GM18507 (cell line): ENCODE measurements at places on chromosomes 11 and 22.

GRCh38 chr22:45201678-45202332 lies 38.1 kb downstream of the NUP50 start:
- DNase-seq, result no peak

GRCh38 chr11:21258414-21258813 lies 589.0 kb downstream of the NELL1 start:
- DNase-seq, result no peak

DNA sequence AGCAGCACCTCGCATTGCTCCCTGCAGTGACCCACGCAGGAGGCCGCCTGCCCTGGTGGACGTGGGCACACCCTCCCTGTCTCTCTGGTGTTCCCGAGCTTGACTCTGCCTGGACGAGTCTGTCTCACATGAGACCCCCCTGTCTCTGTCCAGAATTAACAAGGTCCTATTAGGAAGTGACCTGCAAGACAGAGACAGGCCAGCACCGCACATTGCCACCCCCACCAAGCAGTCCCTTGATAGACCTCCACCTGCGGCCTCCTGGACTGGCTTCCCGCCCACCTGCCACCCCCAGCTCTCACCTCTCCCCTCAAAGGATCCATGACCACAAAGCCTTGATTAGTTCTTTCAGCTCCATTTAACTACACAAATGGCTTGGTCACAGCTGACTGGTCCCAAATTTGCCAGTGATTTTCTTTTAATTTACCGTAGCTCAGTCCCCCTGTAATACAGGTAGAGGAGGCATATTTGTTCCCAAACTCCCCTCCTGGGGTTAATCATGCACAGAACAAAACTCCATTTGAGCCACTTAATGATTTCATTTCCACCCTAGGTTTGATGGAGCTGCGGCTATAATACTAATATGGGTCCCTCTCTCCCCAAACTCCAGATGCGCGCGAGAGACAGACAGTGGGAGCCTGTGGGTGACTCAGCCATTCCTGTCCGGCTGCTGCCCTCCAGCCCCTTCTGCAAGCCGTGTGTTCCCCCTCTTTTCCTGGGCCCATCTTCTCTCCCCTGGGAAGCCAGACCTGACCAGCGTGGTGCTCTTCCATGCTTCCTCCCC lies 11.2 kb downstream of the SPATA19 start:
- DNase-seq, result no peak

GRCh38 chr22:44909241-44909640 lies 100.6 kb downstream of the PHF21B start:
- DNase-seq, result no peak

DNA sequence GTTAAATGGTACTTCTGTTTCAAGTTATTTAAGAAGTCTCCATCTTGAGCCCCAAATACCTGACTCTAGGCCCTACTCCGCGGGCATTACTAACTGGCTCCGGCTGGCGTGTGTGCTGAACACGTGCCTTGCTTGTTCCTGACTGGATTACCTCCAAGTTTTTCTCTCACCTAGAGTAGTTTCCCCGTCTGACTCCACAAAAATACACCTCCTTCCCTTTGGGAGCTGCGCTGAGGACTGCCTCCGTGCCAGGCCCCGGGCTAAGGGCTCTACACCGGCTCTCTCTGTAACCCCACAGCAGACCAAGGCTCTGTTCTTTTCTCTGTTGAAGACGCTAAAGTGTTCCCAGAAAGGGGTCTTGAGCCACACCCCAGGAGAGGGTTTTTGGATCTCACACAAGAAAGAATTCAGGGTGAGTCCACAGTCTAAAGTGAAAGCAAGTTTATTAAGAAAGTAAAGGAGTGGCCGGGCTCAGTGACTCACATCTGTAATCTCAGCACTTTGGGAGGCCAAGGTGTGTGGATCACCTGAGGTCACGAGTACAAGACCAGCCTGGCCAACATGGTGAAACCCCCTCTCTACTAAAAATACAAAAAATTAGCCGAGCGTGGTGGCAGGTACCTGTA lies 61.8 kb downstream of the ANO1 start:
- DNase-seq, result no peak

DNA sequence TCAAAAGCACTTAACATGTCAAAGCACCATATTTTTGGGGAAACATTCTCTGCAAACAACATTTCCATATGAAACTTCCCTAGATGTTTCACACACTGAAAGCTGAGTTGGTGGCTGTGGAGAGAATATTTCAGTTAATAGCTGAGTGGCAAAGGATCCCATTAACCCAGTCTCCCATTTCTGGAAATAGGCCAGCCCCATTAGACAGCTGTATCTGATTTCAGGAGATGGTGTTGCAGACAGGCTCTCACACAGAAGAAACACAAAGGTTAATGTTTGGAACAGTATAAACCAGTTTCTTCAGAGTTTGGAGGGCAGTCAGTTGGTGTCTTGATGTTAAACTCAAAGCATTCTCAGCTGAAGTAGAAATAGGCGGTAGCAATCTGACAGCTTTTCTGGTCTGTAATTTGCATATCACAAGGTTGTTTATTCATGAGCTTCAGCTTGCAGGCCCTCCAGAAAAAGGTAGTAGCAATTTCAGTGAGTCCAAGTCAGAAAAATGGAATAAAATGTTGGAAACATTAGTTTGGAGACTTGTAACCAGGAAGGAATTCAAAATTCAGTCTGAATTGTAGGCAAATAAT lies 15.5 kb upstream of the ZBTB44 start:
- DNase-seq, result no peak

DNA sequence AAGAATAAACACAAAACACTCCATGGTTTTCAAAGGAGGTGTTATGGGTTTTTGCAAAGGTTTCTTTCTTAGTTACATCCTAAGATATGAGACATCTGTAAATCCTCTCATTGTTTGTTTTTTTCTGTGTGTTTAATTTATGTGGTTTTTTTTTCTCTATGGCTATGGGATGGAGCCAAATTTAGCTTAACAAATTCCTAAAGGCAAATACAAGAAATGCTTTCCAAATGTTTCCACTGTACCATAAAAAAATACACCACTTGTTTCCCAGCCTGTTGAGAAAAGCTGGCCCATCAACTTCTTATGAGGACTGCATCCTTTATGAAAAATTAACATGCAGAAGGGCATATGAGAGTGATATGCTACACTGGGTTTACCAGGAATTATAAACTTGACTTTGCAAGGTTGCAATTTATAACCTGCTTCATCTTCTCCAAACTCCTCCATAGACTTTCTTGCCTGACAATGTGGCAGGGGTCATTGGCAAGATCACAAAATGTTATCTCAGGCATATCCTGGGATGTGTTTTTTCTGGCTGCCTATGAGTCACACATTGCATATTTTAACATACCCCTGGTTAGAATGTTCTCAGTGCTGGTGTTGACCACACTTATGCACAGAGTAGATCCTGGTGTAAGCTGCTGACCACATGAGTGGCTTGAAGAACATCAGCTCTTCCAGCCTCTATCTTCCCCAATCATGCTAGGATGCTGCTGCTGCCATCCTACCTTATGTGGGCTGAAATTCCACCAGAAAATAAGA lies 137.6 kb upstream of the TTC12 start:
- DNase-seq, result no peak

DNA sequence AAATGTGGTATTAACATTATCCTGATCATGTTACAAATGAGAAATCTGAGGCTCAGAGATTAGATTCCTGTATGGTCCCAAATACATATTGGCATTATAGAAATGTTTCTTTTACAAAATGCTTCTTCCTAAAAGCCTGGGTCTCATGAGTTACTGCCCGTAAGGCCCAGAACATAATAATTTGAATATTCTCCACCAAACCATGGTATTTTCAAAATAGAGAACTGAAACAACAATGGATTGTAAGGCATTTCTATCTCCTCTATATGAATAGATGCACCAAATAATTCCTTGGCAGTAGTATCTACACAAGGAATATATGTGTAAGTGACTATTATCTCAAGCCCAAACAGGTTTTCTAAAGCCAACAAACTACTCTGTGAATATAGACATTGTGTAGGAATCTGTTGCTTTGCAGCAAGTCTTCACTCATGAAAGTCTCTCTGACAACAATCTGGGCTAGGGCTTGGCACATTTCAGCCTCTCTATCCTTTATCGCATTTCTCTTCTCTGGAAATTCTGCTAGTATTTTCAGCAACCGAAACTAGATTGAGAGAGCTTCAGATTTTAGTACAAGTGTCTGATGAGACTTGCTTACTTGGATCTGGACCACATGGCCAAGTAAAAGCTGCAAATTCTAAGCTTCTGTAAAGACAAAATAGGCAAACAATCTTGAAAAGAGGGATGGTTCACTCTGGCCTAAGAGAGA lies 112.8 kb upstream of the ARHGAP20 start:
- no peak for DNase-seq

DNA sequence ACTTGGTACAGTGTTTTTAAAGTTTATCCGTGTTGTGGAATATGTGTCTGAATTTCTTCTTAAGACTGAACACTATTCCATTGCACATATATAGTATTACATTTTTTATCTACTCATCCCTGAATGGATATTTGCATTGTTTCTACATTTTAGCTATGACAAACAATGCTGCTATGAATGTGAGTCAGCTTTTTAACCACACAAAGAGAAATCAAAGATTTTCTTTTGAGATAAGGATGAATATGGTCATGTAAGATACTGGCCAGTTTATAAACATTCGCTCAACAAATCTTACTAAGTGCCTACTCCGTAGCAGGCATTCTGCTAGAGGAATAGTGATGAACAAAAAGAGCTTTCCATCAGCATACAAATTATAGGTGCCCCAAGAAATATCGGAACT lies 16.5 kb upstream of the OR9G4 start:
- DNase-seq, result no peak

GRCh38 chr11:64096835-64097234 lies 61.1 kb downstream of the FLRT1 start:
- no peak for DNase-seq

DNA sequence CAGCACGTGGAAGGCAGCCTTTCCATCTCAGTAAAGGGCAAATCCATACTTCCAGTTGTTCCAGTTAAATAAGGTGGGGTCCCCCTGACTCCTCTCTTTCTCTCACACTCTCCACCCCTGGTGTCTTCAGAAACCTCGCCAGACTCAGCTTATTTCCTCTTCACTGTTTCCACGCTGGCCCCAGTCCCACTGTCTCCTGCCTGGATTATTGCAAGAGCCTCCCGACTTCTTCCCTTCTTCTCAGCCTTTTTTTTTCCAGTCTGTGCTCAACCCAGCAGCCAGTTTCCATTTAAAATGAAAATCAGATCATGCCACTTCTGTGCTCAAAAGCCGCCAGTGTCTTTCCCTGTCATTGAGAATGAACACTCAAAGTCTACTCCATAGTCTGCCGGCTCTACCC lies 131.4 kb downstream of the PKNOX2 start:
- no peak for DNase-seq

GRCh38 chr22:38218661-38219622 lies 17.1 kb downstream of the MAFF start:
- no peak for DNase-seq

GRCh38 chr11:45796461-45796861 lies 8.5 kb upstream of the SLC35C1 start:
- DNase-seq, result no peak

DNA sequence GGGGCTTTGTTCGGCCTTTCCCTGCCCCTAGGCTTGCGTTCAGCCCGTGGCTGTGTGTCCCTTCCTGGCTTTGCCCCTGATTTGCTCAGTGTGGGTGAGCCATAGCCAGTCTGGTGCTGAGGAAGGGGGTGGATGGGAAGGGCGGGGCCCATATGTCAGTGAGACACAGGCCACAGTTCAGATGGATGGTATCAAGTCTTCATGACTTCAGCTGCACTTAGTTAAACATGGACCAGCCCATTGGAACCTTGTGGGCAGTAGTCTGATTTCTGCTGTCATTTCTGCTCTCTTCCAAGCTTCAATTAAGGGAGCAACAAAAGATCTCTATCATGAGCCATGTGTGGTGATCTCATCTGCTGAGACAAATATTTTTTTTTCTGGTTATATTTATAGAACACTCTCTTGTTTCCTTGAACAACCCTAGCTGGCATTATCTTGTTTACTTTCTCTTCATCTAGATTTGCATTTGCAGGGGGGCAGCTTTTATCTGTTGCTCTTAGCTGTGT lies 21.6 kb upstream of the PEX26 start:
- DNase-seq, result no peak

DNA sequence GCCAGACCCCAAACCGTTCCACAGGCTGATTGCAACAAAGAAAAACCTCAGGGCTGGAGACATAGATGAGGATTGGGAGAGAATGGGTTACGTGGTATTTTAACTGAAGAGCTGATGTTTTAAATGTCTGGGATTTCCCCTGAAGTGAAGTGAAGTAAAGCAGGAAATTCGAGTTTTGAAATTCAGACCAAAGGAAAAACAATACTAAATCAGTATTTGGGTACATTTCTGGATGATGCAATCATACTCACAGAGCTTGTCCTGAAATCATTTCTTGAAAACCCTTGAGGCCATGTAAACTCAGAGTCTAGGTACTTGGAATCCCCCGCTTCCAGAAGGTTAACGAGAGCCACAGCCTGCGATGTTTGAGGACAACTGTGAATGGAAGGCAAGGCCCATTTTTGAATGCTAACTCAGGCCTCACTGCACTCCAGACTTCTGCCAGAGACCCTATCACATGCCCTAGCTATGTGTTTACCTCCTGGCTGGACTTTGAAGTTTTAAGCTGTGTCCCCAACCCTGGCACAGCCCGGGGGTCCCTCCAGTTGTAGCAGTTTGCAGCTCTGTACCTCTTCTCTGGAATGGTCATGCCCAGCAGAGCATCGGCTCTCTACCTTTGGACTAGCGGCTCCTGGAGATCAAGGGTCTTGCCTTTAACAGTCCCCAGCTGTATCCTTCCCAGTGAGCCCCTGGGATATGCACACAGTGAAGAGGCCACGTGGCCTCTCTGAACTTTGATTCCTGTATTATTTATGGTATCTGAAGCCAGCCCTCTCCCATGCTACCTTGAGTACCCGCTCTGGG lies 5.4 kb upstream of the FTH1 start:
- no peak for DNase-seq

DNA sequence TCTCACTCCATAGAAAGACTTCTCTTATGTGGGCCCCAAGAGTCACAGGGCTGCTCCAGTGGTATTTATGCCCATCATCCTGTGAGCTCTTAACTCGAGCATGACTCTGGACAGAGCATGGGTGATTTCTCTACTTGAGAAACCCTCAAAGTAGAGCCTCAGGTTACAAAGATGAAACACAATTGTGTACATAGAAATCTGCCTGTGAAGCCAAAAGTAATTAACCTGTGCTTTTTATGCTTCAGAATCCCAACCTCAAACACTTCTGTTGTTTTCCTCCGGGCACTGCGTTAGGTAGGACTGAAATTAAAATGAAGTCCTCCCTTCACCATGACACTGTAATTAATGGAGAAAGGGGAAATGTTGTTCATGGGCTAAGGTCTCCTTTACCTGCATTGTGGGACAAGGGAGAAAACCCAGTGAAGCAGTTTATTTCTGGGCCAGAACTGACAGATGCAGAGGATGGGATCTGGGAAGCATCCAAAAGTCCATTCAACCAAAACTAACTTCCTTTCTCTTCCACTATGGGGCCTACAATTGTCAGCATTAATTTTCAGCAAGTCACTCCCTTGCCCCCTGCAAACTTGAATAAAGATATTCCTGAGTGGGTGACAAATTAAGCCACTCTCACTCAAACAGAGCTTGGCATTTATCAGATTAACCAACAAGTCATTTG lies 24.1 kb upstream of the POU2AF1 start:
- no peak for DNase-seq

DNA sequence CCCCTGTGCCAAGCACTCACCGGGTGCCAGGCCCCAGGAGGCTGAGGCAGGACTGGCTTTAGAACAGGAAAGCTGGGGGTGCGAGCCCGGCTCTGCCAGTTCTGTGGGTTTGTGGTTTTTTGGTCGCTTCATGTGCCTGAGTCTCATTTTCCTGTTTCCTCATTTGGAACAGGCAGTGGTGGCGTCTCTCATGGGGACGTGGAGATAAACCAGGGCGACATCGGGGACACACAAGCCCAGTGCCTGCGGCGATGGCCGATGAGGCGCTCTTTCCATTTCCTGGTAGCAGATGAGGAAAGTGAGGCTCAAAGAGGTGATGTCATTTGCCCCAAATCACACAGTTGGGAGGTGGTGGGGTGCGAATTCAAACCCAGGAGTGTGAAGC lies 20.8 kb upstream of the CHKA start:
- no peak for DNase-seq
